H54 (cell line): ENCODE measurements at places on chromosomes 13 and 19.
A peak's percentile ranks its signal among the peaks of the same experiment; 100 is the strongest.

DNA sequence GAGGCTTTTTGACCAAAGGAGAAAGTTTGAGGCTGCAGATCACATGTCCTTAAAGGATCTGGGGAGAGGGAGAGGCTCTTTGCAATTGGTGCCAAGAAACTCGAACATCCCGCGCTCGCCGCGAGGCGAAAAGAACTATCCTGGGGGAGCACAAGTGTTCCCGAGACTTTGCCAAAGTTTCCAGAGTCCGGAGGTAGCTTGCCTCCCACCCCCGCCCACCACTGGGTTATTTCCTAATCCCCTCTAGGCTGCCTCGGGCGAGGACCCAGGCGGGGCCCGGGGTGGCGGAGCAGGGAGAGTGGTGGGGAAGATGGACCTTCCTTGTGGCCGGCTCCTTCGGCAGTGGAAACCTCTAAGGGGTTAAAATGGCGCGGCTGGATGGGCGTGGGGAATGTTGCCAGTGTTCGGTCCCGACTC is 114.5 kb downstream of the KCNRG start:
- no peak for DNase-seq

DNA sequence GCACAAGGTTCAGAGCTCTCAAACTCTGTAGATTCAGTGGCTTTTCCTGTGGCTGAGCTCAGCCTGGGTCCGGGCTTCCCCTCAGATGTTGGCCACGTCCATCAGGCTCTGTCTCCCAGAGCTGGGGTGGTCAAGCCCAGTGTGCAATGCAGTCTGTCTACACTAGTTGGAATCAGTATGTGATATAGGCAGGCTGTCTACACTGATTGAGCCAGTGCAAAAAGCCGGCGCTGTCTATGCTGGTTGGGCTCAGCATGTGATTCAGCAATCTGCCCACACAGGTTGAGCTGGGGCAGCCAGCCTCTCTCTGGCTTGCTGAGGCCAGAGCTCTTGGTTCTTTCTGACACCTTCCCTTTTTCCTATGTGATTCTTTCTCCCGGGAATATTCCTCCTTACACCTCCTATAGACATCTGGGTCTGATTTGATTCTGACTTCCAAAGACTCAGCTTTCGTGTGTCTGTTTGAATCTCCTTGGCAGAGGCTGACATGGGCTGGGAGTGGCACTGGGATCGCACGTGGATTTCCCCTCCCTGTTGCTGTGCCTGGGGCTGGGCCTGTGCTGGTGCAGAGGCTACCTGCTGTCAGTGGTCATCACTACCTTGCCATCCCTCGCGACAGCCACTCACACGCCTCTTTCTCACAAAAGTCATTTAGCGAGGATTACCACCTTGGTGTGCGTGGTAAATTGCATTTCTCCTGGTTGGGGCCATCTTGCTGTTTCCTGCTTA is 9.3 kb downstream of the CHST8 start:
- DNase-seq: no peak

- DNase-seq: no peak
Measured at GRCh38 chr13:41962994-41963393, 2.1 kb upstream of the VWA8 start.

GRCh38 chr19:10283301-10284064 is 3.3 kb upstream of the ICAM4 start:
- no peak for DNase-seq

DNA sequence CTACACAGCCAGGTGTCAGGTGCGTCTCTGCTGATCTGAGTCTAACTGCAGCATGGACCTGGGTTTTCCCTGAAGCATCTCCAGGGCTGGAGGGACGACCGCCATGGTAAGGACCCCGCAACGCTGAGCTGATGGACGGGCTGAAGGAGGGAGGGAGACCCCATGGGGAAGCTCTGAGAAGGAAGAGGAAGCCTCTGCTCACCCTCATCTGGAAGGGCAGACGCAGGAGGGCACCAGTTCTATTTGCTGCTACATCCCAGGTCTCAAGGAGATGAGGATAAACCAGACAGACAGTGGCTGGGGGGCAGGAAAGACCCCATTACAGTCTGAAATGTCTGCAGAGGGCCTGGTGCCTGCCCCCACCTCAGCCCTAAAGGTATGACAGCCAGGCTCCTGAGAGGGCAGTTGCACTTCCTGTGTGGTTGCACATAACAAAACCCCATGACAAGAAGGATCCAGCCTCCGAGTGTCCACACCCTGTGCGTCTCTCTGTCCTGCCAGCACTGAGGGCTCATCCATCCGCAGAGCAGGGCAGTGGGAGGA is at the start of gene LILRA2:
Gene LILRA2, plus strand, starts transcription at position 461 of the 543 bp plus-strand sequence. CDS start 89 bp downstream, outside the sequence.
- DNase-seq: no peak

- peak; percentile 14 for DNase-seq
Measured at GRCh38 chr13:35475960-35476943, at the start of gene MAB21L1. TSS of gene MAB21L1 (minus strand) at chr13:35476689. CDS start at chr13:35476138, 551 bp downstream.
